ENCODE measurements at places on chromosomes 13 and 19.

DNA sequence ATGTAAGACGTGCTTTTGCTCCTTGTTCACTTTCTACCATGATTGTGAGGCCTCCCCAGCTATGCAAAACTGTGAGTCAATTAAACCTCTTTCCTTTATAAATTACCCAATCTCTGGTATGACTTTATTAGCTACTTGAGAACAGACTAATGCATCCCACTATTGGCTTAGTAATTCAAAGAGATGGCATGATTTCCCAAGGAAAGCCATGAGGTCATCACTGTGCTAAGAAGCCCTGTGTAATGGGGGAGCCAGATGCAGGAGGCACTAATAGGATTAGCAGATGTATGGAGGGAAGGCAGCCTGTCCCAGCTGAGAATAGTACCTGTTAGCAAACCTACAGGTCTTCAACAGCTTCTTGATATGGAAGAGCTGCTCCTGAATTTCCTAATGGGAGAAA lies 38.1 kb downstream of the RUBCNL start:
- no peak for DNase-seq

- DNase-seq: no peak
These were observed 1.9 kb downstream of the SAFB start for GRCh38 chr19:5624741-5625278.

DNA sequence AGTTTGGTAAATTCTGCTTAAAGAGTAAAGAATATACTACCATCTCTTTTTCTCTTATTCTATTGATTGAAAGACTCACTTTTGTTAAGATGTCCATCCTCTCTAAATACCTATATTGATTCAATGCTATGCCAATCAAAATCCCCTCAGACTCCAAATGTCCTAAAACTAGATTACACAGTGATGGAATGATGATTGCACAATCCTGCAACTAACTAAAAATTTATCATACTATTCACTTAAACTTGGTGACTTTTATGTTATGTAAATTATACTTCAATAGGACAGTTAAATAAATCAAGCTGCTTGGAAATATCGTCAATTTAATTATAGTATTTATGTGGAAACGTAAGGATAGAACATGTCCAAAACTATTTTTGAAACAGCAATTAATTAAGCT lies 2765.1 kb upstream of the PCDH20 start:
- DNase-seq: no peak

- no peak for DNase-seq
These were observed 59.8 kb downstream of the MYH14 start for GRCh38 chr19:50263176-50263575.

DNA sequence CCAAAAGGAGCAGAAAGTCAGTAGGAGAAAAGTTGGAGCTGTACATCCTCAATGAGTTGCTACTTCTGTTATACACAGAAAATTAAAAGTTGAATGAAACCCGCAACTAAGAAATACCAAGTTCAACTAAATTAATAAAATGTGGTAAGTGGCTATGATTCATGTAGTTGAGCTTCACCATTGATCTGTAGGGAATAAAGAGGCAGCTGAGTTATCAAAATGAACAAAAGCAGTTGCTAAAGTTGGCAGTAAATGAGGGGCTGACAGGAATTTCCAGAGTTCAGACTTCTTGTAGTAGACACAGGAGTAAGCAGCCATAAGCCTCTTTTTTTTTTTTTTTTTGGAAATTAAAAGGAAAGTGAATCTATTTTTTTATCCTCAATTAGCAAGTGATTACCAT lies 234.6 kb downstream of the POSTN start:
- DNase-seq: no peak

GRCh38 chr13:77565635-77566034 lies 30.1 kb downstream of the SCEL start:
- DNase-seq: peak; percentile 55

DNA sequence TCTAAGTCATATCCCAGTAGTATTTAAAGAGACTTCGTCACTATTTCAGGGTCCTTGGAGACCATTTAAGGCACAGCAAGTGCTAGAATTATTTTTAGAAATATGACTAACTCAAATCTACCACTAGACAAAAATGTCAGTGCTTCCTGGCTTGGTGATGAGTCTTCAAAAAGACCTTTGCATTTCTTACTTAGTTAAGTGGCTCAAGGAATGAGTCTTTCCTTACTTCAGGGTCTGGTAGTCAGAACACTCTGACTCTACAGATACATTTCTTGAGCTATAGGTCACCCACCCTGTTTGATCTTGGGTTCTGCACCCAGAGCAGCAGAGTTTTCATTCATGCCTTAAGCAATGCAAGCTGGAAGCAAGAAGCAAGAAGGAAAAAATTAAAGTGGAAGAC lies 191.0 kb upstream of the HTR2A start:
- no peak for DNase-seq

DNA sequence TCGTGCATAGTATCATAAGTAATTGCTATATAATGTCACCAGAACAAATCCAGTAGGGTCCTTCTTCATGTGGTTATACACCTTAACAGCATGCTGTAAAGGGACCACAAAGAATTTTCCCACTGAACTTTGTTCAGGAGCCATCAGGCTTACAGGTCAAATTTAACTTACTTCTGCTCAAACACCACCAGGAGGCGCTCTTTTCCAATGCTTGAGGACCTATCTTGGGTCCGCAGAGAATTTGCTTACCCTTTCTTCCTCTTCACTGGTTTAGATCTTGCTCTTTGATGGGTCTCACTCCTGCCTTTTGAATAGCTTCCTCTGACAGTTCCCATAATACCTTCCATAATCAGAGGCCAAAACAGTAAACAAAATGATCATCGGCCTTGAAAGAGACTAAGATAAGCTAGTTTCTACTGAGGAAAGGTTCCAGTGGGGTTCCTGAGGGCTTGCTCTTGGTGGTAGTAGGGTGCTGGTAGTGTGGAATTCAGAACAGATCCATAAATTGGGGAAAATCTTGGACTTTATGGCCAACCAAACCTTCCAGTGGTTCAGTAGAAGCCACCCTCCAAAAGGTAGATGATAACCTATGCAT lies 37.4 kb downstream of the SCGB2B2 start:
- DNase-seq: peak; percentile 56

DNA sequence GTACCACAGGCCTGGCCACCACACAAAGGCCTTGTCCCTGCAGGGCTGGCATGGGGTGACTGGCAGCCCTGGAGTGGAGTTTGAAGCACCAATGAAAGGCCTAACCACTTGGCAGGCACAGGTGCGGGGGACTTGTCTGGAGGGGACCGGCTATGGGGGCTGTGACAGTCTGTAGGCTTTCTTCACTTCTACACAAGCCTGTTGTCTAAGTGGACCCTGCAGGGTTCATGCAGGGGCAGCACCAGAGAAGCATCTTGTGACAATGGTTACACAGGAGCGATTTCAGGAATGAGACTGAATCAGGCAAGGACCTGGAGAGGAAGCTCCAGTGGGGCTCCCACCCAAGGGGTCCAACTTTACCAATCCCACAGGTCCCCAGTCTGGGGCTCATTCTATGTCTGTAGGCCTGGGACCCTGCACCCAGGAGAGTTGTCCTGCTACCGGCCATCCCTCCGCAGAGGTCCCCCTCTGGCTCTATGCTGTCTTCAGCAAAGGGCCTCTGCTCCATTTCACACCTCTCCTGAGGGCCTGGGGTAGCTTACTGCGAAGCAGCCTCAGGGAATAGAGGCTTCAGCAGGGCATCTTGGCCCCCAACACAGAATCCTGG lies 2.3 kb upstream of the ZNF837 start:
- no peak for DNase-seq

DNA sequence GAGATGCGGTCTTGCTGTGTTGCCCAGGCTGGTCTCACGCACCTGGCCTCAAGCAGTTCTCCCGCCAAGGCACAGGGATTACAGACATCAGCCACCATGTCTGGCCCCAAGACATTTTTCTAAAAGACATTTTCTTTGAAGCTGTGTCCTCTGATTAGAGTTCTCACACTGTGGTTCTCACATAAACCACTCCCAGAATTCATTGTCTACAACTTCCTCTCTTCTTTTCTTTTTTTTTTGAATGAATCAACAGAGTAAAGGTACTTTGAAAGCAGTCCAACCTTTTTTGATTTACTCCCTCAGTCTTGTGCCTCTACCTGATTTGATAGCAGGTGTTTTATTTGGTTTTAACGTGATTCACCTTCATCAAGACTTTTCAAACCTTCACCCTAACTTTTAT lies 14.3 kb upstream of the SHD start:
- no peak for DNase-seq

DNA sequence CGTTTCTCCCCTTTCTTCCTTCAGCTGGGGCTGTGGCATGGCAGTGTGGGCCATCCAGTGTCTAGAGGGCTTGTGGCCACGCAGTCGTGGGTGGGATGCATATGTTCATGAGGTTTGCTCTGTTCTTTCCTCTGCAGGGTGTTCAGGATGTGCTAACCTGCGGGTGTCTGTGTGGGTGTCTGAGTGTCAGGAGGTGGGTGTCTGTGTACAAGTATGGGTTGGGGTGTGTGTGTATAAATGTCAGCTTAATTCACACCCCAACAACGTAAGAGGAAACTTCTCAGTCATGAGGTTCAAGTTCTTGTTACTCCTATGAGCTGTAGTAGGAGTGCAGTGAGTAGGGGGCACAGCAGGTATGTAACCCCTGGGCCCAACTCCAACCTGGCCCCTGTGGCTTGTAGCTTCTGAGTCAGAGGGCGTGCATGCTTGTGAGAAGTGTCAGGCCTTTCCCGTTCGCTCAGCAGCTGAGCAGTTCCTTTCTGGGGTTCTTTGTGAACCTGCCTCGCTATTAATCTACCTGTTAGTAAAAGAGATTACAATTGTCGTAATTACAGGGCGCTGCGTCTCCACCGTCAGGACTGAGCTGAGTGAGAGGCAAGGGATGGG lies 49.1 kb downstream of the NFIX start:
- DNase-seq: no peak

DNA sequence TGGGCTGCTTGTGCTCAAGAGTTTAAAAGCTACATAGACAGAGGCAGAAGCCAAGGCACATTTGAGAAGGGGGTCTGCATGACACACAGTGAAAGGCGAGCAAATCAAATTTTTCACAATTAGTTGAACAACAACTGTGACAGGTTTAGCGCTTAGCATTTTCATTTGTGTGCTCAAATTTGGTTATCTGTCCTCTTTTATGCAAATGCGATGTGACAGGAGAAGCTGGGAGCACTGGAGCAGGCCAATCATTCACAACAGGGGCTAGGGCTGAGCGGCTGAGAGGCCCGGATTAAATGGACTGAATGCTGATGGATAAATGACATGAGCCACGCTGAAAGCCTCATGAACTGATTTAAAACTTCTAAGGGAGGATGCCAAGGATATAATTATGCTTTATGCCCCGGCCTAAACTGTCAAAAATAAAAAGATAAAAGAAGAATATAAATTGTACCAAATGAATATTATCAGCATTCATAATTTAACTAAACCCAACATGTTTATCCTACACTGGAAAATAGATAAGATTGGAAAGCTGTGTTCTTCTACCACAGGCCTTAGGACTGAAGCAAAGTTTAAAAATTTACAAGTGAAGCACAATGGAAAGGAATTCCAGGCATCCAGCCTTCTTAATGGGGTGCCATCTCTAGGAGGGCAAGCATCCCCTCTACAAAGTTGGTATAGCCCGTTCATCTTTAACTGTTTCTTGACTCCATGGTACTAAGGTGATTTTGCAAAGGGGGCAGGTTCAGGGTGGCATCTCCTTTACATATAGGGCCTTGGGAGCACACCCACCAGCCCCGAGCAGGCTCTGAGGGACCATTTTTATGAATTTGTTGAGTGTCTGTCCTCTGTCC lies 117.9 kb downstream of the RBM26 start:
- DNase-seq: no peak

DNA sequence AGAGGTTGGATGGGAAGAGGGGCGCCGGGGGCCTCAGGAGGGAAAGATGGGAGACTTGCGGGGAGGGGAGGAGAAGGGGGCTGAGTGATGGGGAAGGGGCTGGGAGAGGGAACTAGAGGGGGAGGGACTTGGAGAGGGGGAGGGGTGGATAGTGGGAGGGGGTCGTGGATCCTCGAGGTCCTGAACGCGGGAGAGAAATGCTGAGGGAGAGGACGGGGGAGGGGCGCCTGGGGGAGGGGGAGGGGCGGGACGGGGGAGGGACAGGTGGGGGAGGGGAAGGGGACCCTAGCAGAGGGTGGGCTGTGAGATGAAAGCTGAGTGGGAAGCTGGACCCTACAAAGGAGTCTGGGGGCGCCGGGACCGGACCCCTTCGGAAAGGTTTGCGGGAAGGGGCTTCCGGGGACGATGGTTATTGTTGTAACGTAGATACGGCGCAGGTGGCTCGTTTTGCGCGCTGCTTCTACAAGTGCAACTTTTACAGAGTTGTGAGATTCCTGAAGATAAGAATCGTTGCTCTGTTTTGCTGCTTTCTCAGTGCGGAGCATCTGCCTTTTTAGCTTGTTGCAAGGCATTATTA lies 418 bp downstream of the ZNF444 start:
- DNase-seq: no peak

DNA sequence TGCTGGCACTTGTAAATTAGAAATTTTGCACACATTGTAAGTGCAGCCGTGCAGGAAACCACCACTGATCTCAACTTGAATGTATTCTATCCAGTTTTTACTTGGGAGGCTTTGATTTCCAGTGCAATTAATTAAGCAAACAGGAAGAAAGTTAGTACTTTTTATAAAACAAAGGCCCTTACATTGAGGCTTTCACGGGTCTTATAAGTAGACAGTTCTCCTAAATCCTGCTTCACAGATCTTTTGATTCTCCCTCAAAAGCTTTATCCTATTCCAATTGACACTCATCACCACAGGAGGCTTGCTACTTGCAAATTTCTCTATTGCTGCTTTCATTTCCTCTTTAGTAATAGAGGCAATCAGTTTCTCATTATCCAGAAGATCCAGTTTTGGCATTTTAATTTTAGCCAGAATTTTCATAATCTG lies 90.1 kb downstream of the ERCC5 start:
- no peak for DNase-seq

DNA sequence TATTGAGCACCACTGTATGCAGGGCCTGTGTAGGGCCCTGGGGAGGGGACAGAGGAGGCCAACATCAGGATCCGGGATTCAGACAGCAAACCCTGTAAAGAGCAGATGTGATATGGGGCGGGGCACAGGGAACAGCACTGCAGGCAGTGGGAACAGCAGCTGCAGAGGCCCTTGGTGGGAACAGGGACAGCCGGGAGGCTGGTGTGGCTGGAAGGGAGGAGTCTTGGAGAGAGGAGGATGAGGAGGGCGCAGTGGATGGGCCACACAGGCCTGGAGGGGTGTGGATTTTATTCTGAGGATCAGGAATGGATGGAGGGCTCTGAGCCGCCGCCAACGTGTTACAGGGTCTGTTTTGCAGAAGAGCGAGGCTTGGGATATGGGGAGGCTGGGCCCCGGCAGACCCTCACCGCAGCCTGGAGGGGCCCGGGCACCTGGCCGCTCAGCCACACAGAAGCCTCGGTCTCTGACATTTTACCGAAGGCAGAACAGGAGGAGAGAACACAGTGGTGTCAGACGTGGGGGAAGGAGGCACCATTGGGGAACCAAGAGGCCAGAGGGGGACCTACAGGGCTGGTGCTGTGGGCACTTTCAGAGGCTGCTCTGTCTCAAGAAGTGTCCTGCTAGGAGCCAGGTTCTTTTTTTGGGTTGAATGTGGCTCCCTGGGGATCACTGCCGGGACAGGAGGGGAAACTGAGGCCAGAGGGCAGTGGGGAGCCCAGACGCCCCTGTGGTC lies 6.9 kb downstream of the EFNA2 start:
- no peak for DNase-seq
